ENCODE measurements at places on chromosomes 6 and 20.

- no peak for DNase-seq
Observed at GRCh38 chr20:32160341-32160740, 47.2 kb downstream of the PLAGL2 start.

- peak; percentile 72 for DNase-seq
Observed at GRCh38 chr20:36544134-36545018, 3.1 kb downstream of the MYL9 start.

GRCh38 chr6:133435065-133435728 is 194.0 kb downstream of the EYA4 start:
- peak; percentile 23 for DNase-seq

GRCh38 chr6:29653452-29654038 is 3.3 kb upstream of the MOG start:
- peak; percentile 59 for DNase-seq

GRCh38 chr6:133131621-133132465 is 109.3 kb upstream of the EYA4 start:
- DNase-seq = no peak

GRCh38 chr6:41705311-41705995 is 30.0 kb downstream of the TFEB start:
- DNase-seq = no peak

DNA sequence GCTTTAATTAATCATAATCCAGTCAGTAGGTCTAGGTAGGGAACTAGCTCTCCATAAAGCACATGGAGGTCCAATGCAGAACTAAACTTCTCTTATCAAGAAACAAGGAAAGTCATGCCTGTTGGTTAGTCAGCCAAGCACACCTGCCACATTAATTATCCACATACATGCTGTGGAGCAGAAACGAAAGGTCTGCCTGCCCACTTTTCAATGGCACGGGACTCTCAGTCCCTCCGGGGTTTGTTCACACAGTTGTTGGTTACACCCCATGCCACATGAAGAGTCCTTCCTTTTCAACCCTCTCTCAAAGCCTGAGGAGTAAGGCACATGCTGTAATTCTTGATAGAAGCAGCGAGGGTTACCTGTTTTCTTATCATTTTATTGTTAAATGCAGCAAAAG is 1096.4 kb upstream of the MAP3K7 start:
- DNase-seq = no peak

GRCh38 chr20:60486315-60486714 is 528.1 kb downstream of the CDH26 start:
- DNase-seq = no peak

DNA sequence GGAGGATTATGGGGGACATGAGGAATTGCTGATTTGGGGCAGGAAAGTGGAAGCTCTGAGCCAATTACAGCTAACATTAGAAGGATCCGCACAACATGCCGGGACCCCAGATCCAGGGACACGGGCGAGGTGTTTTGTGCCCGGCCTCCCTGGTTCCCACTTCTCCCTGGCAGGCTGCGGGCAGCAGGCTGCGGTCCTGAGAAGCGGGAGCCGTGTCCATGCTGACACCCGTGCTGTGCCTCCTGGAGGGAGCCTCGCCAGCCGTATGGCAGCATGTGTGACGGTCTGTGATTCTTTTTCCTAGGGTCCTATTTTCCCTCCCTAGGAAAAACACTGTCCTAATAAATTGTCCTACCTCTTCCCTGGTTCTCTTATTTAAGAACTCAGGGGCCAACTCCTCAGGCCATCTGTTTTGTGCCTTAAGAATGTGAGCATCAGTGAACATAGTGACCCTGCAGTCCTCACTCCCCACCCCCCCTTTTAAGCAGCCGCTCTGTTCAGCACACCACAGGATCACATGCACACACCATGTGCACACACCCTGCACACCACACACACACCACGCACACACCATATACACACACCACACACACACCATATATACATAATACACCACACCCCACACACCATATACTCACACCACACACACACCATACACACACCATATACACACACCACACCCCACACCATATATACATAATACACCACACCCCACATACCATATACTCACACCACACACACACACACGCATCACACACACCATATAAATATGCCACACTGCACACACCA is 49.9 kb downstream of the DACT2 start:
- DNase-seq = no peak

- no peak for DNase-seq
Observed at GRCh38 chr6:16088409-16088808, 40.5 kb upstream of the MYLIP start.

DNA sequence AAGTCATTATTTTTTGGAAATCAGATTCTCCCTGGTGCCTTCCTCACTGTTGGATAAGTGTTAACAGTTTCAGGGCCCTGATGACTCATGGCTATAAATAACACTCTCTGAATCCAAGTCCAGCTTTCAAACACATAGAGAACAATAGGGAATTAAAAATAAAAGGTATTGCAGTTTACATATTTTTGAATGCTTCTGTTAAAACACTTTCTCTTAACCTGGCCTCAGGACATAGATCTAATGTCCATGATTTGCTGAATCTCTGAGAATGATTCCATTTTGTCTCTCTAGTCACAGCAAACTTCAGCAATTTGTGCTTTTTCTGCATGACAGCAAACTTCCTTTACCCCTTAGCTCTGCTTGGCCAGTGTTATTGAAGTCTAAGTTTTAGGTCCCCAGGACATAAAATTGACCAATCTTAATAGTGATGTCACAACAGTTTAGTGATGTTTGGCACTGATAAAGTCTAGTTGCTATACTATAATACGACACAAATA is 1192.4 kb upstream of the CITED2 start:
- DNase-seq = peak; percentile 55

GRCh38 chr20:9723501-9724202 is 115.2 kb downstream of the PAK5 start:
- DNase-seq = peak; percentile 4

DNA sequence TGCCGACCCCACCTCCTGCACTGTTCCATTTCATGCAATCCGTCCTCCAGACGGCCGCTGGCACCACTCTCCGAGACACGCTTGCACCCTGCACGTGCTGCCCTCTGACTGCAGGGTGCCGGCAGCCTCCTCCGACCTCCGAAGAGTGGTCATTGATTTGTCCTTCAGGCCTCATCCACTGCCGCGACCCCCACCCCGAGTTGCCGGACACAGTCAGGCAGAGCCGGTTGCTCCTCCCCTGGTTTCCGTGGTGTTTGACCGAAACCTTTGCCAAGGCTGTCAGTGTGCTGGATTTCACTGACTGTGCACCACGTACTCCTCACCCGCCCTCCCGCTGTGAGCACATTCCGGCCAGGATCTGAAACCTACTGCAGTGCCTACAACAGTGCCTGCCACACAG is 156.4 kb upstream of the PDE10A start:
- no peak for DNase-seq

- peak; percentile 91 for DNase-seq
Observed at GRCh38 chr6:72746276-72746675, 124.4 kb downstream of the KCNQ5 start.

DNA sequence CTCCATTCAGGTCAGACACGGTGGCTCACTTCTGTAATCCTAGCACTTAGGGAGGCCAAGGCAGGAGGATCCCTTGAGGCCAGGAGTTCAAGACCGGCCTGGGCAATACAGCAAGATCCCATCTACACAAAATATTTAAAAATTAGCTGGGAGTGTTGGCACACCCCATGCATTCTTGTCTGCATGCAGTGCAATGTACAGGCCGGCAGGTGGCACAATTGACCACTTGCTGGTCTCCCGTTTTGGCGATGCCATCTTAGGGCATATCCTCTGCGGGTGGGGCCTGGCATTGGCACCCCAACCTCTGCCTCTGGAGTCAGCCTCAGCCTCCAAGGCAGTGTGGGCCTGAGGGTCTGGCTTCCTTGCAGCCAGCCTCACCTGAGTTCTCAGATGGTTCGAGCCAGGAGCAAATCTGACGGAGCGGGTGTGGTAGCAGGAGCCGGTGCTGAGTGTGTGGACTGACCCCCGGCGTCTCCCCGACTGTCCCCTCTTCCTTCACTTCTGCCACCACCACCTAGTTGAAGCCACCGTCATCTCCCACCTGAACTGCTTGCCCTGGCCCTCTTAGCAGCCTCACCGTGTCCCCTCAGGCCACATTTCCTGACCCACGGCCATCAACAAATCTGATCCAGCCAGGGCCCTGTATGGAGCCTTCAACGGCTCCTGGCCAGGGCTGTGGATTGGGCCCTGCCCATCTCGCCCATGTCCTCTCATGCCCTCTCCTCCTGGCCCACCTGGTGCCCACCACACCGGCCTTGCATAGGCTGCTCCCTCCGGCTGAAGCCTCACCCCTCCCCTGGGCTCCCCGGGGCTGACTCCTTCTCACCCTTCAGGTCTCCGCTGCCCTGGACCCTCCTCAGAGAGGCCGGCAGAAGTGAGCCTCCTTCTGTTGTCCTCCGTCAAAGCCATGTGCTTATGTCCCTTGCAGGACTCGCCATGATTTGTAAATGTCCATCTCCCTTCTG is 44.0 kb downstream of the EFCAB8 start:
- peak; percentile 20 for DNase-seq

DNA sequence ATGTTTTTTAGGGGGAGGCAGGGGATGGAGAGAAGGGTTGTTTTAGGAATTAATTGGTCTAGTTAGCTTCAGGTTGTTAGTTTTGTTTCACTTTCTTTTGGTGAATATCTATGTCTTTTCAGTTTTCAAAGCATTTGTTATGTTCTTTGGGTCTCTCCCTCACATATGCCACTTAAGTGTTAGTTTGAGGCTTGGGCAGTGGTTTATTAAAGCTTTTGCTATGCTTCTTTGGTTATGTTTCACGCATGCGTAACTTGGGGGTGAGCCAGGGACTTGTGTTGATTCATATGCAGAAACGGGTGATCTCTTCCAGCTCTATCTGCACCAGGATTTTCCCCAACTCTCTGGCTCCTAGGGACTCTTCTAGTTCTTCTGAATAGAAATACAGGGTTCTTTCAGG is 11.4 kb upstream of the MMS22L start:
- DNase-seq = peak; percentile 36

GRCh38 chr6:83770910-83771309 is 62.0 kb upstream of the SNAP91 start:
- no peak for DNase-seq

GRCh38 chr6:139588076-139588639 is 213.7 kb upstream of the CITED2 start:
- DNase-seq = peak; percentile 62

GRCh38 chr6:10404799-10405512 is 9.9 kb downstream of the TFAP2A start:
- peak; percentile 41 for DNase-seq

DNA sequence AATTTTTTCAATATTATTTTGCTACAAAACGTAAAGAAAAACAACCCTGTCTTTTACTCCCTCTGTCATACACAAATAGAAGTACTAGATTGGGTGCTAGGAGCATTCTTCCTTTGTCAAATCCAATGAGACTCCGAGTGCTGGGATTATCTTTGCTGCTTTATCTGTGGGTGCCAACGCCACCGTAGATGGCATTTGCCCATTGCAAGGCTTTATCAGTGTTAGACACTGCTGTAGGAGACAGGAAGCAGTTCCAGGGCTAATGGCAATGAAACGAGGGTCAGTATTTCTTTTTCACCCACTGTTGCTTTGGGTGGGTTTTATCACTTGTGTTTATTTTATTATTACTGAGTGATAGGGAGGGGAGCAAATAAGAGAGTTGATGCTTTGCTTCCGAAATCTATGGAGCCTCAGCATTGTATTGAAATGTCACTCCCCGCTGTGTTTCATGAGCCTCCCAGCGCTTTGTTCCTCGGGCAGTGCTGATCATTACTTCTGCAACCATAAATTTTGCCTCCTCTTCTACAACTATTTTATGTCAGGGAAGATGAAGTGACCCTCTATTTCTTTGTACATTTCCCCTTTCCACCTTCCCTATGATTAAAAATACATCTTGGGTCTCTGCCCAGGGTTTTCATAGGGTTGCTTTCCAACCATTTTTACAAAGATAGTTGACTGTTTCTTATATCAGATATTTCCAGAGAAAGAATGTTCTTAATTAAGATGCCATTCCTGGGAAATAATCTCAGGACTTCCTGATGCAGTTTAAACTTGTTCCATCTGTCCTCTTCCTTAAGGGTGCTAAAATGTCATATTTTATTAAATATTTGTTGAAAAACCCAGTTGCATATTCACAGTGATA is 86.7 kb upstream of the LAMP5 start:
- DNase-seq = no peak

GRCh38 chr6:120872262-120872578 is 462.1 kb downstream of the TBC1D32 start:
- DNase-seq = no peak

- DNase-seq = no peak
Observed at GRCh38 chr6:6588924-6589709, 597 bp downstream of the LY86 start.

- DNase-seq = peak; percentile 89
Observed at GRCh38 chr6:105591053-105591452, 188.2 kb upstream of the PREP start.

- DNase-seq = no peak
Observed at GRCh38 chr20:63735859-63736718, at the start of gene LIME1. Gene LIME1, plus strand, starts transcription at chr20:63736664. Its CDS starts 886 bp downstream, at chr20:63737550.

DNA sequence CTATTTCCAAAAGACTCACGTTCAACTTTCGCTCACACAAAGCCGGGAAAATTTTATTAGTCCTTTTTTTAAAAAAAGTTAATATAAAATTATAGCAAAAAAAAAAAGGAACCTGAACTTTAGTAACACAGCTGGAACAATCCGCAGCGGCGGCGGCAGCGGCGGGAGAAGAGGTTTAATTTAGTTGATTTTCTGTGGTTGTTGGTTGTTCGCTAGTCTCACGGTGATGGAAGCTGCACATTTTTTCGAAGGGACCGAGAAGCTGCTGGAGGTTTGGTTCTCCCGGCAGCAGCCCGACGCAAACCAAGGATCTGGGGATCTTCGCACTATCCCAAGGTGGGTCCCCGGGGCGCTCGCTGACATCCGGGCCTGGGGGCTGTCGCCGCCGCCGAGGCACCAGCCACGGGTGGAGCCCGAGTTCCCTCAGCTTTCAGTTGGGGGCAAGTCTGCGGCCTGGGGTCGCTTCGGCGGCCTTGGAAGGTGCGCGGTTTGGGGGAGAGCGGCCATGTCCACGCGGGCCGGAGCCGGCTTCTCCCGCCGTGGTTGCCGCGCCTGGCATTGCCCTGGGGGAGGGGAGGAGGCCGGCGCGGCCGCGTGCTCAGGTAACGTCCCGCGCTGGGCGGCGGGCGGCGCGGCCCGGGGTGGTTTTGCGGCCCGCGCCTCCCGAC is 429 bp downstream of the AMD1 start:
- DNase-seq = no peak

DNA sequence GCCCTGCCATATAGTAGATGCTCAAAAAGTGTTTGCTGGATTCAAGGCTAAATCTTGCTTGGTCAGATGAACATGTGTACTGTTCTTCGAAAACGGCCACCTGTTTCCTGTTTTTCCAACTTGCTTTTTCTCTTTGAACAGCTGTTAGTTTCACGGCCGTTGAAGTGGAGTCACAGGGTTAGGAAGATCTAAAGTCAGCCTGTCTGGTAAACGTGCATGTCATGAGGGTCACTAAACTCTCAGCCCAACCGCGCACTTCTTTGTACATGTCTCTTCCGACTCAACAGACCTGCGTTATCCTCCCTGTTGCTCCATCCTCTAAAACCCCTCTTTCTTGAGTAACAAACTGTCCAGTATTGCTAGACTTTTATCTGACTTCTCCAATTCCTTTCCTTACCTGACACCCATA is 93.2 kb upstream of the MAN1A1 start:
- DNase-seq = no peak
